ENCODE measurements at places on chromosomes 12 and 14. TPM values are rescaled to one million over a fixed set of nuclear protein-coding genes. Genes with fewer than 3 reads are reported as not detected.

The MGP gene
- total RNA-seq = 0.20 TPM

The DLST gene
- total RNA-seq = 92.6 TPM

The GZMH gene
- total RNA-seq = 1.9 TPM

The NAV3 gene
- not detected for total RNA-seq

The ATP2A2 gene
- total RNA-seq = 126 TPM
